ENCODE measurements at places on chromosomes 11 and 22.

DNA sequence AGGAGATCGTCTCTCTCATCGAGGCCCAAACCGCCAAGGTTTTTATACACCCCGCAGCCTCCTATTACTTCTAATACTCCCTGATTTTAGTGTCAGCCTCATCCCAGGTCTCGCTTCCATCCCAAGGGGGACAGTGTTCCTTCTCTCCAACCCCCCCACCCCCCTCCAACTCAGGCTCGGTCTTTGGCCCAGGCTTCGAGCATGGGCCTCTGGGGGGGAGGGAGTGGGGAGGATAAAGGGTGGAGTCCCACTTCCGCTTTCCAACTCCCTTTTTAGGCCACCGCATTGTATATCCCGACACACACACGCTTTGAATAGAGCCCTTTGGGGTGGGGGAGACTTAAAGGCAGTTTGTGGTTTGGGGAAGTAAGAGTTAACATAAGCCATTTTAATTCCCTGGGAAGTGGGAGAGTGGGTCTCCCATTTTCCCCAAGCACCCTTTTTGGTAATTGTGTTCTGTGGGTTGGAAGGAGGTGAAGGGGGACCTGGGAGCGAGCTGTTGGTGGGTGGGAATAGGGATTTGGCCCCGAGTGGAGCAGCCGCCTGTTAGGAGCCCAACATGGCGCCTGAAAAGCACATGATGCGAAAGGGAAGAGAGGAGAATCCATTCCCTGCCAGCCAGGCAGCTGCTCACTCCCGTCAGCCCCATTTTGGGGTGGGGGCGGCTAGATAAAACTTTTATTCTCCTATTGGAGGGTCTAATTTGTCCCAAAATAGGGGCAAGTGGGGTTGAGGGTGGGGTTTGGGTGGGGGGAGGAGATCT is 844 bp downstream of the PCF11 start:
- DNase-seq = no peak

DNA sequence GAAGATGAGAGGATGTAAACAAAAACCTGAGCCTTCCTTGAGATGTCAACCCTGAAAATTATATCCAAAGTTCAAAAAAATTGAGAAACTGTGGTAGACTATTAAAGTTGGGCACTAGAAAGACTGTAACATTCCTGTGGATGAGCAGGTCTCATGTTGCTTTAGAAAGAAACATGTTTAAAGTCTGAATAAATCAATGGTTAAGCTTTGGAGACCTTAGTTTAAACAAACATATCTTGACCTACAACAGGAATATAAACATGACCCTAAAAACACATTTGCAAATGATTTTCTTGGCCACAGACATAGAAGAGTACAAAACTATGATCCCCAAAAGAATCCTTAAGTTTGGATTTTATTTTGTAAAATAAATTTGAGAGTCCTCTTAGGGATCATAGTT is 38.1 kb upstream of the PCF11 start:
- DNase-seq = no peak

DNA sequence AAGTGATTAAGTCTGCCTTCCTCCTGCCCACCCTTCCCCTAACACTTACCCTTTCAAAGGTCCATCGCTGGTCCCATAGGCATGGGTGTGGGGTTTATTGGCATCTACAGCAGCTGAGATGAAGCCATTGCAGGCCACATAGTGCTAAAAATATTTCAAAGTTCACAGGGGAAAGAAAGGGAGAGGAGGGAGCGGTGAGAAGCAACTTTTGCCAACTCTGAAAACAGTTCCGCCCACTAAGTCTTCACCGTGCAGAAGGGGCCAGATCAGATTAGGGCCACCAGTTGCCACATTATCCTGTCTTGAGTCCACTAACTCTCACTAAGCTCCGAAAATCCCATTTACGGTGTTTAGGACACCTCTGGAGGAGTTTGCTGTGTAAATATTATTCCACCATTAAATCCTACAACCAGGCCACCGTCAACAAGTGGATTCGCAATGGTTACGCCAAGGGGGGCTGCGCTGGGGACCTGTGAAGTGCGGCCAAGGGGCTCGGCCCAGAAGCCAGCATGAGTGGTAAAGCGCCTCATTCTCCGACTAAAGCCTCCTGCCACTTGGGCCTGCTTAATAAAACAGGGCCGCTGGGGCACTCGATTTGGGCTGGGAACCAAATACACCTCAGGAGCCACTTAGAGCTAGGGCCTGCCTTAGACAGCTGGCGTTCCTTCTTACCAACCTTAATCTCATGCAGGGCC is 534.9 kb downstream of the MIAT start:
- no peak for DNase-seq

DNA sequence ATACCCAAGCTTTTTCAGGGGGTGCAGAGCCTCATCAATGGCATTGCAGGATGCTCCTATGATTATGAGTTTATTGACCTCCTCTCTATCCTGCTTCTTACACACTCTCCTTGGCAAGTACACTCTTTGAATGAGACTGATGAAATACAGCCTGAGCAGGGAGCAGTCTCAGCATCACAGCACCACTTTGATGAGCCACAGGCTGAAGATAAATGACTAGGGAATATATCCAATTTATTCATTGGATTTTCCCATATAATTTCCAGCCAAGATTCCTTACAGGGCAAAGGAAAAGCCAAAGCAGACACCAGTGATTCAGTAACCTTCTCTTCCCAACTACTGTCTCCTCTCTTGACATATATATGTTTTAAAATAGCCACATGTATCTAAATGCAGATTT is 79.2 kb downstream of the CASP12 start:
- DNase-seq = no peak

- DNase-seq = no peak
Observed at GRCh38 chr22:50489363-50490243, 2.9 kb downstream of the MIOX start.

- DNase-seq = no peak
Observed at GRCh38 chr11:78653294-78653909, 78.7 kb upstream of the NARS2 start.
